ENCODE measurements at places on chromosomes 3 and 15. TPM values are rescaled to one million over a fixed set of nuclear protein-coding genes. Genes with fewer than 3 reads are reported as not detected.

The HCLS1 gene
- total RNA-seq = 1.9 TPM

The COX5A gene
- 146 TPM for total RNA-seq

The PCSK6 gene
- 0.32 TPM for total RNA-seq

The CCR9 gene
- total RNA-seq = not detected

The SH3GL3 gene
- total RNA-seq = 0.78 TPM

The TGM4 gene
- total RNA-seq = not detected

The GP9 gene
- not detected for total RNA-seq

The SLC9C1 gene
- total RNA-seq = 0.26 TPM

The CCNB2 gene
- total RNA-seq = 36.6 TPM

The SLC25A38 gene
- 39.0 TPM for total RNA-seq

The MYZAP gene
- 0.72 TPM for total RNA-seq

All from epithelial cell of alveolus of lung (primary cell).